ENCODE measurements at places on chromosomes 3 and 15. TPM values are rescaled to one million over a fixed set of nuclear protein-coding genes. Genes with fewer than 3 reads are reported as not detected.
A peak's percentile ranks its signal among the peaks of the same experiment; 100 is the strongest.

Gene CCDC39
- total RNA-seq, result not detected

GRCh38 chr3:52897130-52898122, at the start of gene STIMATE:
Gene STIMATE (minus strand): TSS chr3:52897548. CDS start chr3:52897450, 98 bp downstream.
- H3K36me3 ChIP-seq, result no peaks in the 10 kb centered on the region
- H3K4me1 ChIP-seq, result peaks cover 8% of the 10 kb centered on the region
- DNase-seq, result peak; percentile 84
- H3K27me3 ChIP-seq, result no peaks in the 10 kb centered on the region
- peak within 1 kb of the TSS; percentile 32 for H3K27ac ChIP-seq

DNA sequence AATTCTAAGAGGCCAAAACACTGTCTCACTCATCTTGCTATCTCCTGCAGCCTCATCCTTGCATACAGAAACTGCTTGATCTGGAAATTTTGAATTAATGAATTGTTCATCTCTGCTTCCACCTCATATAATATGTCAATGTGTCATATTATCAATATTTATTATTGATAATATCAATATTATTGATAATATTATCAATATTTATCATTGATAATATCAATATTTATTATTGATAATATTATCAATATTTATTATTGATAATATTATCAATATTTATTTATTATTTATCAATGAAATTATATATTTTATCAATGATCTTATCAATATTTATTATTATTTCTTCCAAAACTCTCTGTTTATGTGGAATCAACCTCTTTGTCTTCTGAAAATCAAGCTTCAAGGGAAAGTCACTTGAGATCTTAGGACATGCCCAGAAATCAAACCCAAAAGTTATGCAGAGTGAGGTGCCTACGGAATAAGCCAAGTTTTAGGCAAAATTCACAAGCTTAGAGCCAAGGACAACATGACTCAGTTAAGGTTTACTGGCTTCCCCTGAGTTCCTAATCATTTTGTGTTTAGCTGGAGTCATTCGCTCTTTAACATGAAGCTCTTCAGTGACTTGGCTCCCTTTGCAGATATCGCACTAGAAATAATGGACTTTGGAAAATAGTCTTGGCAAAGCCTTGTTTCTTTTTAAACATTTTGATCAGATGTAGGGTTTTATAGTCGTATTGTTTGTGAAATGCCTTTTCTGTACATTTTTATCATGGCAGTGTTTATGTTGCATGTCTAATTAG, 297.1 kb upstream of the RARB start:
- H3K4me1 ChIP-seq, result no peaks in the 10 kb centered on the region
- no peaks in the 10 kb centered on the region for H3K27me3 ChIP-seq
- H3K27ac ChIP-seq, result no peak overlapping the region

- no peak for DNase-seq
- H3K27me3 ChIP-seq, result no peaks in the 10 kb centered on the region
- no peaks in the 10 kb centered on the region for H3K36me3 ChIP-seq
- no peak overlapping the region for H3K4me3 ChIP-seq
- H3K4me1 ChIP-seq, result no peaks in the 10 kb centered on the region
- H3K27ac ChIP-seq, result no peak overlapping the region
Observed at GRCh38 chr15:94185547-94186236, 45.7 kb upstream of the MCTP2 start.

Gene GRK7
- total RNA-seq, result not detected

Gene CCDC13
- 1.2 TPM for total RNA-seq

GRCh38 chr3:40130721-40131120, 178.8 kb upstream of the EIF1B start:
- no peak overlapping the region for H3K27ac ChIP-seq
- H3K4me3 ChIP-seq, result no peak overlapping the region
- no peak for DNase-seq

- no peaks in the 10 kb centered on the region for H3K27me3 ChIP-seq
- no peak overlapping the region for H3K27ac ChIP-seq
- H3K4me1 ChIP-seq, result no peaks in the 10 kb centered on the region
- no peak overlapping the region for H3K4me3 ChIP-seq
Observed at GRCh38 chr3:42698216-42698910, 4.2 kb downstream of the HHATL start.

Gene KLF15
- total RNA-seq, result 3.0 TPM

Gene HYKK
- 2.7 TPM for total RNA-seq

DNA sequence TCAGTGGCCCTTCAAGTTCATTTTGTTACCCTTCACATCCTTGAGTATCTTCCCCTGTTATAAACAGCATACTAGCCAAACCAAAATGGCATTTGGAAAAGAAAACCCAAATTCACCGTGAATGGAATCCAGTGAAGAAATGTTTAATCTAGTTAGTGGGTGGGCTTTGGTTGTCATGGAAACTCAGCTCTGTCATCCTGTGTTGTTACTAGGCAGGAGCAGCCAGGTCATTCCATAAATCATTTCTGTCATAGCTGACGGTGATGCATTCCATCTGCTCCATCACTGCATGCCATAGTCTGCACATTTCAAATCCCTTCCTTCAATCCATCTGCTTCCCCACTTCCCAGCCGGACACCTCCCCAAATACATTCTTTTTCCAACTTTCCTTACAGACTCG, 140.4 kb upstream of the CGNL1 start:
- no peaks in the 10 kb centered on the region for H3K4me1 ChIP-seq
- no peaks in the 10 kb centered on the region for H3K27me3 ChIP-seq
- DNase-seq, result peak; percentile 61
- no peak overlapping the region for H3K4me3 ChIP-seq
- H3K36me3 ChIP-seq, result peaks cover 11% of the 10 kb centered on the region

- peak; percentile 100 for DNase-seq
- no peak overlapping the region for H3K4me3 ChIP-seq
- no peaks in the 10 kb centered on the region for H3K27me3 ChIP-seq
- peak overlapping the region; percentile 70 for H3K27ac ChIP-seq
- no peaks in the 10 kb centered on the region for H3K36me3 ChIP-seq
- peaks cover 53% of the 10 kb centered on the region for H3K4me1 ChIP-seq
Observed at GRCh38 chr3:124772081-124772831, 42.0 kb downstream of the UMPS start.

- H3K27me3 ChIP-seq, result no peaks in the 10 kb centered on the region
- H3K36me3 ChIP-seq, result no peaks in the 10 kb centered on the region
- no peak overlapping the region for H3K27ac ChIP-seq
- no peaks in the 10 kb centered on the region for H3K4me1 ChIP-seq
- DNase-seq, result no peak
Observed at GRCh38 chr3:151609491-151609890, 124.2 kb upstream of the AADACL2 start.

DNA sequence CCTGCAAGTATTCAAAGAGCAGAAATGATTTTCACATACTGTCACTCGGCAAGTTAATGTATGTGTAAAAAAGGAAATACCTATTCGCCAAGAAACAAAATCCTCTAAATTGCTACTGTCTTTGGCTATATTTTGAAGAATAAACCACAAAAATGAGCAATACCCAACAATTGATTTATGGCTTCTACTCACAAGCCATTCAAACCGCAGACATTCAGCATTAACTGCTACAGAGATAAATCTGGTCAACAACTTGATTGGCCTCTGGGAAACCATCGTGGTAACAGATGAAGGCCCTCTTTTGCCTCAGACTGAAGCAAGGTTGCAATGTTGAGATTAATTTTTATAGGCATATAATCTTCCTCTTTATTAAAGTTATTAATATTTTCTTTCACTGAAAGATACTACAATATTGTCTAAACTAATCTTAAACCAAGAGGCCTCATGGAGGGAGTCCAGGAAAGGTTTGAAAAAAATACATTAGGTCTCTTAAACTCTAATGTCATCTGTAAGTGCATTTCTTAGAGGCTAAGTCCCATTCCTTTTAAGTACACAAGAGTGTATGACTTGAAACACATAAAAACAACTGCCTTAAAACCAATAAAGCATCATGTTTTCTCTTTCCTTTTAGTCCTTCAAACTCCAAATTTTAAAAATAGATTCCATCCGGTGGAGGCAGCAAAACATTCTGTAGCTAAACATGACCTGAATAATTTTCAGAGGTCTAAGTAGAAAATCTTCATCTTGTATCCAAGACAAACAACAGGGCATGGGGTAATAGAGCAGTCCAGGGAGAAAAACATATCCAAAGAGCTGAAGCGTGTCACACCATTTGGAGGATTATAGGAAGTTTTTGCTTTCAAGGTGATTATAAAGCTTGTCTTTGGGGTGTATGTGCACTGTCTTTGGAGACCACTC, 162.4 kb upstream of the TGFBR2 start:
- H3K36me3 ChIP-seq, result no peaks in the 10 kb centered on the region
- no peaks in the 10 kb centered on the region for H3K27me3 ChIP-seq
- H3K4me1 ChIP-seq, result peaks cover 4% of the 10 kb centered on the region
- DNase-seq, result peak; percentile 31
- no peak overlapping the region for H3K27ac ChIP-seq
- H3K4me3 ChIP-seq, result no peak overlapping the region
